ENCODE measurements at places on chromosomes 2 and 18.

DNA sequence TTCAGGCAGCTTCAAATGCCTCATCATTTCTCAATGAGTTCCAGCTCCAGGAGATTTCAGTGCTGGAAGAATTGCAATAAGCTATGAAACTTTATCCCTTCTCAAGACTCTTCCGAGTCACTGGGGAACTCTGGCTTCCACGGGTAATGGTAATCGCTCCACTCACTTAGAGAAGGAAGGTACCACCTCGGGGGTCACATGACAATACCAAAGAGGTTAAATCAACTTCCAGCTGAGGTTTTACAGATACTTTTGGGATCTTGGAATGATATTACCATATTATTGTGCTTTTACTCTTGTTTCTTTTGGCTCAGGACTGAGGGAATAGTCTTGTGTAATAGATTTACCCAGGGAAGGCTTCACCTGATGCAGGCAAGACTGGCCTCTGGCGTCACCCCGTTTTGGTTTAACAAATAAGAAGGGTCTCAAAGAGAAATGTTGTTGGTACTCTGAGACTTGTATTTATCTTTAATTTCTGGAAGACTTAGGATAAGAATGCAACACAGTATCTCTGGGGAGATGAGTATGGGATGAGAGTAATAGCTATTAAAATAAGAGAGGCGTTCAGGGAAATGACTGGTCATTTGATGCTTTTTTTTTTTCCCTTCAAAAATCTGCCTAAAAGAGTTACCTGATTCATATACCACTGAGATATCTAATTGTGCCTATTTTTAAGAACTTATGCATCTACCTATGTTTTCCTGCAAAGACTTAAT lies 316.9 kb upstream of the ZEB2 start:
- DNase-seq, result no peak

DNA sequence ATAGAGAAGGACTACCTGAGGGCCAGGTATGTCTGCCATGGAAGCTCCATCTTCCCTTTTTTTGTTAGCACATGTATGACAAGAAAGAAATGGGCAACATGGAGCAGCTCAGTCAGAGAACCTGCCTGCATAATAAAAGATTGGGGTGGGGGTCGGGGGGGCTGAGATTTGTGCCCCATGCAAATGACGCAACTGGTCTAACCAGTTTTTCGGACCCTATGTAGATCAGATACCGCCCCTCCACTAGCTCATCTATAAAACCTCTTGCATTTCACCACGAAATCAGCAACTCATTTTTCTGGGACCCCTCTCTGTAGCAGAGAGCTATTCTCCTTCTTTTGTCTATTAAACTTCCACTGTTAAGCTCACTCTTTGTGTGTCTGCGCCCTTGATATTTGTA lies 657.2 kb downstream of the ERBB4 start:
- DNase-seq, result no peak

DNA sequence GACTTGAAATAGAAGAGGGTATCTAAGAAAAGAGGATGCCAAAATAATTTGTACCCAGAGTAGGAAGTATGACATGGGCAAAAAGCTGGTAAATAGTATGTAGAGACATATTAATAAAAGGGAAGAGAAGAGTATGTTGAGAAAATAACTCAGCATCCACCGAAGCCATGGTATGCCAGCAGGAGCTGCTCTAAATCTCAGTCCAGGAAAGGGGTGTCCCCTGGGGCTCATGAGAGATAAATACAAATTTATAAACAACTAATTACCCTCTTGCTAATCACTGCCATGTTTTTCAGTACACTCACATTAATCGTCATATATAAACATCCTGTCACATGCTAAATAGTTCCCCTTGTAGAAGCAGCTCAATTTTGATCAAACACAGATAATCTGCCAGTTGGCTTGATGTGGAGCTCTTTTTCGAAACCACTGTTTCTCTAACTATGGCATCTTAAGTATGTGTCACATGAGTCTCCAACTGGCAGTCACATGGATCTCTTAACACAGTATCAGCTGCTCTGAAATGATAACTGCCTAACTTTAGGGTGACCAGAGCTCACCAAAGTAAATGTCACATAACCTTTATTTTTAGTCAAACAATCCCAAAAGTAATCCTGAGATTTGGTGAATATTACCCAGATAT lies 31.9 kb downstream of the EXOC6B start:
- DNase-seq, result peak; percentile 22

GRCh38 chr2:88331239-88331638 lies 121.3 kb downstream of the FOXI3 start:
- no peak for DNase-seq

GRCh38 chr18:38557006-38557405 lies 991.4 kb upstream of the CELF4 start:
- no peak for DNase-seq

DNA sequence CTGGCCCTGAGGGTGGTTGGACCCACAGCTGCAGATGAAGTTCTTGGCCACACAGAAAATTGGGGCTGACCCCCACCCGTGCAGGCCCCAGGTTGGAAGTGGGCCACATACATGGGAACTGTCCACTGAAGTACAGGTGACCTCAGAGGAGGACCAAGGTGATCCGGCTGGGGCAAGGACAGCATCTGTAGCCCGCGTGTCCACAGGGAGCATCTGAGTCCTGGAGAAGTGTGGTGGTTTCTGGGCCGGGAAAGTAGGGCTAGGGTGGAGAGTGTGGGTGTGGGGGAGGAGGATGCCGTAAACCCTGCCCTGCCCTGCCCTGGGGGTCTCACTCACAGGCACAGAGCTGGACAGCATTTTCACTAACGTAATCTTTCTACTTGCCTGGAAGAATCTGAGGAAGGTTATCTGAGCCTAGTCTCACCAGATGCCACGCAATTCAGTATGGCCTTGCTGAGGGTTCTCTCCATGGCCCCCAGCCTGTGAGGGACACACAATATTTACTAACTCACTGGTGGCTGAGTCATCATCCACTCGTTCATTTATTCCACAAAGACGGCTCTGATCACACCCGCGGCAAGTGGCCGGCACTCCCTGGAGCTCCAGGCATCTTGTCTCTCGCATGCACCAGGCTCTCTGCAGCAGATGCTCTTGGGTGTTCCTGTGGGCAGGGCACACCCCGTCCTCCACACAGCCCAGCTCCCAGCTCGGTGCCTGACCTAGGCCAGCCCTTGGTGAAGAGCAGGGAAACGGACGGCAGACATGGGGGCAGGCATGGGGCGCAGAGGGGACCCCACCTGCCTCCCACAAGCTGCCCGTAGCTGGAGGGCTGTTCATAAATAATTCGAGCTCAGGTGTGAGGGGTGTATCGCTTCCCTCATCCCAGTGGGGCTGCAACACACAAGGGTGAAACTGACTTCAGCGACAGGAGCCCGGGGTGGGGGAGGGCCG lies 51.2 kb downstream of the INHBB start:
- no peak for DNase-seq

DNA sequence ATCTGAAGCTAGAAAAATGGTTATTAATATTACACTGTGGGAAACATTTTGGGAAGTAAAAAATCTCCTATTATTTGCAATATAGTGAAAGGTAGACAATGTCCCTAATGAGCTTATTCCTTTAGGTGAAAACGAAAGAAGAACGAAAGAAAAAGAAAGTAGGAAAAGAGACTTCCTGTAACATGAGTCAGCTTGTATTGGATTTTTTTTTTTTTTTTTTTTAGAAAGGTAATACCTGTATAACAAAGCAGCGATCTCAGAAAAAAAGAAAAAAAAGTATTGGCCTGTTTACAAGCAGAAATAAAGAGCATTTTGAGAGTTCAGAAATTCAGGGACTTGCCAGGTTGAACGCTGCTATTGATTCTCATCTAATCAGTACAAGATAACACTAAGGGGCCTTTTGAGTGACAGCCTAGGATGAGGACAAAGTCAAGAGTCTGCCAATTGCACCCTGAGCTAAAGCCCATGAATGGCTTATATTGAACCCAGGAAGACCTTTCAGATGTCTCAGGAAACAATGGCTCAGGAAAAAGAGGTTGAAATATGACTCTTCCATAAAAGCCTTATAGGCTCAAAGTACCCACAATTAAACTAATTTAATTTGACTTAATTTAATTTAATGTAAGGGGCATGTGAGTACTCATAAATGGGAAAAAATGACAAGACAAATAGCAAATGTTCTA lies 615.6 kb upstream of the CDH2 start:
- peak; percentile 28 for DNase-seq
